Mesenteric fat pad (tissue), 1 donor: ENCODE measurements at places on chromosomes 7 and 10. TPM values are rescaled to one million over a fixed set of nuclear protein-coding genes. Genes with fewer than 3 reads are reported as not detected.
A peak's percentile ranks its signal among the peaks of the same experiment; 100 is the strongest.

FGFBP3 gene
- 1.1 TPM for total RNA-seq

HSPB1 gene
- 813 TPM for total RNA-seq

MEST gene
- total RNA-seq = 963 TPM

DNA sequence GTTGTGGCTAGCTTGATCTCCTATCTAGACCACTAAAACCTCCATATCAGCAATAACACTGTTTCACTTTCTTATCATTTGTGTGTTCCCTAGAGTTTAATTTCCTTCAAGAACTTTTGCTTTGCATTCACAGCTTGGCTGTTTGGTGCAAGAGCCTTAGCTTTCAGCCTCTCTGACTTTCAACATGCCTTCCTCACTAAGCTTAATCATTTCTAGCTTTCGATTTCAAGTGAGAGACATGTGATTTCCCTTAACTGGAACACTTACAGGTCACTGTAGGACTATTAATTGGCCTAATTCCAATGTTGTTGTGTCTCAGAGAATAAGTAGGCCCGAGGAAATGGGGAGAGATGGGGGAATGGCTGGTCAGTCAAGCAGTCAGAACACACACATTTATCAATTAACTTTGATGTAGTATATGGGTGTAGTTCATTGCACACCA, 10.6 kb upstream of the BPGM start:
- no peak for DNase-seq

DNA sequence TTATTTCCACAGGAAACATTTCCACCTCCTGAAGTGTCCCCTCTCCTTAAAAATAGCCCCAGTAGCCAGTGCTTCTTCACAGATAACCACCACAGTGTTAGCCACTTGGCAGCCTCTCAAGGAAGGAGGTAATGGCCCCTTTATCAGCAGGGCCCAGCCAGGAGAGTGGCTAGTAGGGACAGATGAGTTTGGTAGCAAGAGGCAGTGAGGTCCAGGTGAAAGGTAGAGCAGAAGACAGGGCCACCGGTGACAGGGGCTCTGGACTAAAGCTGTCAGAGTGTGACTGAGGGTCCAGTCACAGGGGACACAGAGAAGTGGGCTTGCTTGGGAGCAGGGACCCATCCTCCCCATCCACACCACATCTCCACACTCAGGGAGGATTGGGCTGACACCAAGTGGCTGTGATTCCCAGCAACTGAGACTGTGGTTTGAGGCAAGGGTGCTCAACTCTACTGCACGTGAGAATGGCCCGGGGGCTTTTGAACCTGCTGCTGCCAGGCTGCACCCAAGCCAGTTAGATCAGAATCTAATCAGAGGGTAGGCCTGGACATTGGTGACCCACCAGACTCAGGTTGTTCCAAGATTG, 52.2 kb downstream of the C10orf120 start:
- peak; percentile 62 for DNase-seq

DNA sequence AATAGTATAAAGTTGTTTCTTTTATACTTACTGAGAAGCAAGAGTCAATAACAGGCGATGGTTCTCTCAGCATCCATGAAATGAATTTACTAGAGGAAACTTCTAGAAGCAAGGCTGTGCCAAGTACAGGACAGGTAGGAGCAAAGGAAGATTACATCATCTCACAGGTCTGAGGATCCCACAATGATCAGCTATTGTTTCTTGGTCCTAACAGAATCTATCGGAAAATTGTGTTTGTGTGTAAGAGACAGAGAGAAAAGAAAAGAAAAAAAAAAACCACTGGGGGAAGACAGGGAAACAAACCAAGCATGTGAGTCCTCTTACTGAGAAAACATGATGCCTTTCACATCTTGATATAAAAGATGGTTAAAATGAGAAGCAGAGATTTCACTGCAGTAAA, 535.0 kb upstream of the NRP1 start:
- no peak for DNase-seq

DNA sequence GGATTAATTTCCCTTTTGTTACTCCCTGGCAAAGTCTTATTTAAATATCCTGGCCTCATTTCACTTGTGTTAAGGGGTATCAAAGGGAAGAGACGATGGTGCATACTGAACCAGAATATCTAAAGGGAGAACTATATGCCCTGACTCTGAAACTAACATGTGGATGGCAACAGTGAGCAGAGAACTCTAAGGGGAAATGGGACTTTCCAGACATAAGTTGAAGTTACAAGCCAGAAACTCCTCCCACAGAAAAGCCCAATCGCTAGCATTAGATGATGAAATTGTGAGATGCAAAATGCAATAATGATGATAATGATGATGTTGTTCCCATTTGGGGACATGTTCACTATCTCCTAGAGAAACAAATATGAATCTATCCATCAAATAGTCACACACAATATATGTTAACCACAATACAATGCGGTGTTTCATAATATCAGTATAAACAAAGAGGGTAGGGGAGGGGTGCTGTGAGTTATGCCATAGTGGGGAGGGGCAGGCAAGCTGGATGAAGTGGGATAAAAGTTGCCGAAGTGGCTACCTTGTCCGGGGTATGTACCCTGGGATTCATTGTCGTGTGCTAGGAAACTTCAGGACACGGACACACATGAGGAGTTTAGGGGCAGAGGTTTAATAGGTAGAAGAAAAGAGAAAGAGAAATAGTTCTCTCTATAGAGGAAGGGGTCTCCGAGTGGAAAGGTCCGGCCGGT, 37.1 kb downstream of the TMEM229A start:
- DNase-seq = no peak

DNA sequence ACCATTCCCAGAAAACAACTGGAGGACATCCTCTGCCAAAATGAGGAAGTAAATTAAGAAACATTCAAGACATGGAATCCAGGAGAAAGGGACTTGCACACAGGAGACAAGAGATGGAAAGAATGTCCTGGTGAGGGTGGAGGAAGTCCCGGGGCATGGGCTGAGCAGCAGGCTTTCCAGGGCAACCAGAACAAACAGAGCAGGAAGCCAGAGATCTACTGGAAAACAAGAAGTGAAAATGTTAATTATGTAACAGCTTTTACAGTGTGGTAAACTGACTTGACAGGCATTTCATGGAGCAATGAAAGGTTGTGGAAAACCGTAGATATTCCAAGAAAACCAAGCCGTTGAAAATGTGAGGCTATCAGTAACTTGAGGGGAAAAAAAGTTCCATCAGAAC, 55.2 kb upstream of the ZNF746 start:
- DNase-seq = no peak

- DNase-seq = peak; percentile 86
Observed at GRCh38 chr10:86943316-86944030, 13.9 kb downstream of the MMRN2 start.

GRCh38 chr7:51123322-51124019, 193.1 kb downstream of the COBL start:
- DNase-seq = no peak

DNA sequence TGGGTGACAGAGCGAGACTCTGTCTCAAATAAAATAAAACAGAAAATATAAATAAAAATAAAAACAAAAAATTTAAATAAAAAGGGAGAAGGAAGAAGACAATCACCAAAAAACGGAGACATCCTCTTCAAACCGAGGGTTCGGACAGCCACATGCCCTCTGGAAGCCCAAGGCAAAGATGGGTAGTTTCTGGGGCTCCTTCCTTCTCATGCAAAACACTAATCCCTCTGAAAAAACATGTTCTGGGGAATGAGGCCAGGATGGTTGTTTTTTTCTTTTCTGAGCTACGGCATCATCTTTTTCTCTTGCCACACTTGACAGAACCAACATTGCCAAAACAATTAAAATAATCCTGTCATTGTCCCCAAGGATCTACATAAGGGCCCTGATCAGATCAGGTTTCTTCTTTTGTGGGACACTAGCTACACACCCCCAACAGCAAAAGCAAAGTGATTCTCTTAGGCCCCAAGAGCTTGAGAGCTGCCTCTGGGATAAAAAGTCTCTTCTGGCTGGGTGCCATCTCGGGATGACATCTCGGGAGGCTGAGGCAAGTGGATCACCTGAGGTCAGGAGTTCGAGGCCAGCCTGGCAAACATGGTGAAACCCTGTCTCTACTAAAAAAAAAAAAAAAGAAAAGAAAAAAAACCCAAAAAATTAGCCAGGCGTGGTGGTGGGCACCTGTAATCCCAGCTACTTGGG, 14.2 kb upstream of the POR start:
- no peak for DNase-seq
